Right cardiac atrium (tissue), 5 donors: ENCODE measurements at places on chromosomes 6 and 20. TPM values are rescaled to one million over a fixed set of nuclear protein-coding genes. Genes with fewer than 3 reads are reported as not detected.

DNA sequence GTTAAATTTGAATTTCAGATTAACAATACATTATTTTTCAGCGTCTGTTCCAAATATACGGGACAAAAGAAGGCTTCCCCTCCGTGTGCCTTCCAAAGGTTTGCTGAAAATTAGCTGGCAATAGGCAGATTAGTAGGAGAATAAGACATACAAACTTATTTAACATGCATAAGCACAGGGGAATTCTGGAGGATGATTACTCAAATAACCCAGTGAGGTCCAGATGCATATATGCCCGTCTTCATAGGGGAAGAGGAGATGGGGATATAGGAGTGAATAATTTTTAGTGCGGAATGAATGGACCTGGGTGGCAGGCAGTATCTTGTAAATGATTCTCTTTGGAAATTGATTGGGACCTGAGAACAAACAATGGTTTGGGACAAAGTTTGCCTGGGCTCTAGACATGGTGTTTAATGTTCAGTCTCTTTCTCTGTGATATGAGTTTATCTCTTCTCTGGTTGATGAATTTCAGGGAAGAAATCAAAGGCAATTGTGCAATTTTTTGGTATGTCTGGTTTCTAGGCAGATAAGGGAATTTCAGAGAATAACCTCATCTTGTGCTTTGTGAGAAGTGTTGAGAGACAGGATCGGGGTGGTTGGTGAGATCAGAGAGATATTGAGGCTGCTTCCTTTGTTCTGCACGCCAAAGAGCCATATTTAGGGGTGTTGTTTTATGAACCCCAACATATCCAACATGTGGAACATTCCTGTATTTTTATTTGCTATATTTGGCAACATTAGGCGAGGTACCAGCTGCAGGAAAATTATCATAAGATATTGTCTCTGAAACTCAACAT, 63.7 kb downstream of the MKKS start:
- no peak for DNase-seq

The SLC22A7 gene
- total RNA-seq, result not detected

The C20orf144 gene
- total RNA-seq, result not detected

DNA sequence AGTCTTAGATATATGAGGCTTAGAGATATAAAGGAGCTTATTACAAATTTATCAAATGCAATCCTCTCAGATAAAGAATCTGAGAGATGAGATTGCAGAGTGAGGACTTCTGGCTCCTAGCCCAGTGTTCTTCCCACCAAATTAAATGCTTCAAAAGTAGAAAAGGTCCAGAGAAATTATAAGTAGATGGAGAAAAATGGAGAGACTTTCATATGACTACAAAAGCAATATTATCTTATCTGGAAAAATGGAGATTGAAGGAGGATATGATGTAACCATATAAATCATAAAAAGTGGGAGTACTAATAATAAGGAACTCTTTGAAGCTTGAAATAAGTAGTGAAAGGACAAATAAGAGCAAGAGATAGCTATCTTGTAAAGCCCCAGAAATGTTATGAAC, 2.8 kb downstream of the KCTD20 start:
- DNase-seq, result no peak

DNA sequence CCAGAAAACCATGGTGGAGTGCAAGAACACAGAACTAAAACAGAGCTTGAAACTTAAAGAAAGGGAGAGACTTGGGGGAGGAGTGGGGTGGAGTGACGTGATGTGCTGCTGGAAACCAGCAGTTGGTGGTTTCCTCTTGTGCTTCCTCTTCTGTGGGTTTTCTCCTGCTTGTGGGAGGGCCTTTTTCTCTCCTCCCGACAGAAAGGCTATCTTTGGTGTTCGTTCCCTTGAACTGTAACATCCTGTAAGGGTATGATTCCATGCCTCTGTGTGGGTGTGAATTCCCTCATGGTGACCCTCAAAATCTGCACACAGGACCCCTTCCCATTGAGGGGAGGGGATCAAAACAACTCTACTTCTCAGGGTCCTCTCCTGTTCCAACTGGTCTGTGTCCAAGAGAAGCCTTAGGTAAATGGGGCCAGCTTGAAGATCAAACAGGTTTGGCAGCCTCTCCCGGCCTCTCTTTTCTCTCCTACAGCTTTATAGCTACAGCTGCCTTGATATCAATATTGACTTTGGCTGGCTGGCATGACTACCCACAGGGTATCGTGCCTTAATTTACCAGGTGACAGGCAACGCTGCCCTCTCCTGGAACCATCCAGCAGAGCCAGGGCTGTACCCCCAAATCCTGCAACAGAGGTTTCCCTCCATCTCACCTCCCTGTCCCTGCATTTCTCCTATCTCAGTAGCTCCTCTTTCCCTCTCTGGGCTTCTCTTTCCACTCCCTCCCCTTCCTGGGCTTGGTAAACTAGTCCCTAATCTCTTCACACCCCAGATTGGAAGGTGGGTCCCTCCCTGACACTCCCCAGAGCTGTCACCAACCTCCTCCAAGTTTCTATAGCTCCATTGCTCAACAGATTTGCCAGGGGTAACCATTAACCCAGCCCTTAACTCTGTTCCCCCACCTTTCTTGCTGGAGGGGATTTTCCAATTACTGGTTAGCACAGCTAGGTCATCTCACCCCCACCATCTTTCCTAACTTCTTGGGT, 1.5 kb upstream of the MSH5 start:
- no peak for DNase-seq

- DNase-seq, result no peak
Observed at GRCh38 chr20:16441546-16442164, 131.6 kb downstream of the KIF16B start.

DNA sequence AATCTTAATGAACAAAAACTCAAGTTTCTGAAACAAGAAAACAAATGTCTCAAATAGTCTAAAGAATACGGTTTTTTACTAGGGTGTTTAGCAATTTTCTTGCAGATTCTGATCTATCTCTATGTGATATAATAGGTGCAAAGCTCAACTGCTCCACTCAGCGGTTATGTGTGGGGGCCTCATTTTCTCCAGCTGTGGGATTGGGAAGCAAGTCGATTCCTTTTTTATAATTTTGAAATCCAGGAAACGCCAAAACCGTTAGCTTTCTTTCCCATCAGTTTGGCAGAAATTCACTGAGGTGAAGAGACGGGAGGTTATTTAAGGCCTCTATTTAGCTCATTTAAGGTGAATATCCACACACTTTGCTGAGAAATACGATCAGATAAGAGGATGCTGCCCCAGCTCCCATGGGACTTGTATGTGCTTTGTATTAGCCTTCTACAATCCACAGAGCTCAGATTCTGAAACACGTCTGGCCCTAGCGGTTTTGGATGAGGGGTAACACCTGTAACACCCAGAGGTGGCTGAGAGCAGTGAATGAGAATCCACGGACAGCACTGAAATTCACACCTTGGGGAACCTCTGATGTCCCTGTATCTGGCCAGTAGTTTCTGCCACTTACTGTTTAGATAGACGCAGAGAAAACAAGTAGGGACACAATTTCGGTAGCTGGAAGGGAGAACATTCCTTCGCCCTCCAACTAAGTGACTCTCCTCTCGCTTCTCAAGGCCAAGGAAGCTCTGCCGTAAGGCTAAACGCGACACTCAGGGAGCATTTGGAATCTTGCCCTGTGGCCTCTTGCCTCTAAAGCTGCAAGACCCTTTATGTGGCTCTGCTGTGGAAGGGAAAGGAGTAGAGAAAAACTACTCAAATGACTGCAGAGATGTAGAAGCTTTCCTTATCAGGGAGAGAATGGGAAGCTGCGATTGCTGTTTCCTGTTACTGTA, 6.5 kb upstream of the BCAS4 start:
- DNase-seq, result no peak

GRCh38 chr6:138456401-138456790, 42.9 kb downstream of the NHSL1 start:
- DNase-seq, result no peak

DNA sequence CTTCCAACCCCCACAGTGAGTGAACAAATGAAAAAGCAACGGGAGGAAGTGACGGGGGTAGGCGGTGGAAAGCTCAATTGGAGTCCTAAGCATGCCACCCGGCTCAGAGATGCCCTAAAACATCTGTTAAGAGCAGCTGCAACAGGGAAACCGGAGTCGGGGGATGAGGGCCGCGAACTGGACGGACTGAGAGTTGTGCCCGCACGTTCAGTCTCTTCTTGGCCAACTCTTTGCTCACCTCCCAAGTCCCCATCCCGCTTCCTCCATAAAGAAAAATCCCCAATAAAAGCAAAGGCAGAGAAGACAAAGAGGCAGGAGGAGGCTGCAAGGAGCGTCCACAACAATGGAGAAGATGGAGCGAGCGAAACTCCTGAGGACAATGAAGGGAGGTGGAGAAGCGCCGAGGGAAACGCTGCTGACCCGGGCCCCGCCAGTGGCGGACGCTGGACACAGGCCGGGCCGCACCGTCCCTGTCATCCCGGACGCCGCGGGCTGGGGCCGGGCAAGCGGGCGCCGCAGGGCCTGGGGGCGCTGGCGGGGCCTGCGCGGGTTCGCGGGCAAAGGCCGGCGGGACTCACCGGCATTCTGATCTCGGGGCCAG, 600 bp downstream of the SEC63 start:
- DNase-seq, result peak; percentile 69

The TRIM31 gene
- not detected for total RNA-seq

DNA sequence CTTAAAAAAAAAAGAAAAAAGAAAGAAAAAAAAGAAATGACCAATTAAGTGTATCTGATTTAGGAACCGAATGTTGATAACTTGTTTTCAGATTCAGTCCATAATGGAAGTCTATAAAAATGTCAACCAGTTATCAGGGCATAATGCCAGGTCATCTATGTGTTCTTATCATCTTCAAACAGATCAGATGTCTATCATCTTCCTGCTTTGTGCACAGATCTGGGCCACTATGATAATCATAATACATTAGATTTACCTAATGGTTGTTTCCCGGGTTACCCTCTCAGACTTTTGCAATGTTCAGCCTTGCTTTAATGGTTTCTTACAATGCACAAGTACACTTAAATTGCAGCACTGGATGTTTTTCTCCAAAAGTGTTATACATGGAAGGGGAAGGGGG, 100.6 kb downstream of the NKAIN2 start:
- DNase-seq, result no peak

DNA sequence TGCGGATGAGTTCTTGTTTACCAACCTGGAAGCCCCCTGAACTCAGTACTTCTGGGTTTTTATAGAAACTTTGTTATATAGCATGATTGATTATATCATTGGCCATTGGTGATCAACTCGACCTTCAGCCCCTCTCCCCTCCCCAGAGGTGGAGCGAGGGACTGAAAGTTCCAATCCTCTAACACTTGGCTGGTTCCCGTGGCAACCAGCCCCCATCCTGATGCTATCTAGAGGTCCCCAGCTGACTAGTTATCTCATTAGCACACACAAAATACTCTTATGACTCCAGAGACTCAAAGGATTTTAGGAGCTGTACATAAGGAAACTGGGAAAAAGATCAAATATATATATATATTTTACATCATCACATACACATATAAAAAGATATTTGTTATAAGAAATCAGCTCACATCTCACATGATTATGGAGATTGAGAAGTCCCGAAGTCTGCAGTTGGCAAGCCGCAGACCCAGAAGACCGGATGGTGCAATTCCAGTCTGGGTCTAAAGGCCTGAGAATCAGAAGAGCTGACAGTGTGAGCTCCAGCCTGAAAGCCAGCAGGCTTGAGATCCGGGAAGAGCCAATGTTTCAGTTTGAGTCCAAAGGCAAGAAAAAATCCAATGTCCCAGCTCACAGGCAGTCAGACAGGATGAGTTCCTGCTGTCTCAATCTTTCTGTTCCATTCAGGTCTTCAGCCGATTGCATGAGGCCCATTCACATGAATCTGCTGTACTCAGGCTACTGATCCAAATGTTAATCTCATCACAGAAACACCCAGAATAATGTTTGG, 179.3 kb upstream of the DTNBP1 start:
- DNase-seq, result peak; percentile 64

DNA sequence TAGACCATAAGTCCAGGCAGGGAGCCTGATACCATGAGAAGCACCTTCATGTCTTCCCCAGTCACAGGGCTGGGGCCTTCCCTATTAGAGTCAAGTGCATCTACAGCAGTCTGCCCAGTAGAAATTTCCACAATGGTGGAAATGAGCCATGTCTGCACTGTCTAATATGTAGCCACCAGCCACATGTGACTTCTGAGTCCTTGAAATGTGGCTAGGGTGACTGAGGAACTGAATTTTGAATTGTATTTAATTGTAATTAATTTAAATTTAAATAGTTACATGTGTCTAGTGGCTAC, 300.2 kb downstream of the CLIC5 start:
- DNase-seq, result no peak

The CYP24A1 gene
- total RNA-seq, result not detected

DNA sequence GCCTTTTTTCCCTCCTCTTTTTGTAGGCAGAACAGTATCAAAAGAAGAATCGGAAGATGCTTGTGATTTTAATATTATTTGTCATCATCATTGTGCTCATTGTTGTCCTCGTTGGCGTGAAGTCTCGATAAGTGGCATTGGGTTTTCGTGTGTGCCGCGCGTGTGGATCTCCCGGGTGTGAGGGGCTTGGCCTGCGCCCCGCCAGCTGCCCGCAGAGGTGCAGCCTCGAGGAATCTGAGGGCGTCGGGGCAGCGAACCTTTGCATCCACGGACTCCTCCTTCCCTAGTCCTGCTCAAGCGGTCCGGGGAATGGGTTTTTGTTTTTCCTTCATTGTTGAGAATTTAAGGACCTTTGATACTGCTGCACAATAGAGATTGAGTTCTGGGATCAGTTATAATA, 16.4 kb upstream of the NPEPL1 start:
- DNase-seq, result no peak

The ANKRD66 gene
- total RNA-seq, result not detected

DNA sequence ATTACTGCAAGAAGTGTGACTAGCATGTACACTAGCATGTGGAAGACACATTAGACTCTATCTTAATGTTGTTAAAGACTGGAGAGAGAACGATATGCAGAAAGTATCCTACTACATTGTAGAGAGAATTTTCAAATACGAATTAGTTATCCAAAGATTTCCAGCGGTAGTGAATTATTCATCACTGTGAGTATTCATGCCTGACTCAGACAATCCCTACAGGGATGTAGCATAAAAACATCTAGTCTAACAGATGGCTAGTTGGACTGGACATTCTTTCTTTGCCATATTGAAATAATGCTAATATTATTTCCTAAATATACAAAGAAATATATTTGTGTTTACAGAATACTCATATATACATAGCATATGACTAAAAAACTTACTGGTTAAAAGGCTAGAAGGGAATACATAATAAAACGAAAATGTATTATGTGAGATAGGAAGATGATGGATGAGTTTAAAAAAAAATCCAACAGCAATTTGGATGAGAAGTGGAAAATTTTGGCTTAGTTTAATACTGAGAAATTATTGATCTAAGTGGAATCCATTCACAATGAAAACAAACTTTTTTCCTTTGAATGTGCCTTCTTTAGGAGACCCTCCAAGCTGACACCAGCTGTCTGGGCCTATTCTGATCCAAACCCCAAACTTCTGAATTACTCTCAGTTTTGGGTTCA, 580.7 kb downstream of the RFPL4B start:
- DNase-seq, result no peak

GRCh38 chr6:40280231-40280630, 306.9 kb downstream of the LRFN2 start:
- no peak for DNase-seq
